ENCODE measurements at places on chromosomes 16 and 17. TPM values are rescaled to one million over a fixed set of nuclear protein-coding genes. Genes with fewer than 3 reads are reported as not detected.

Gene KRT24
- total RNA-seq = not detected

Gene ABCC6
- 1.5 TPM for total RNA-seq

Gene HS3ST3A1
- total RNA-seq = not detected

Gene SLFN14
- not detected for total RNA-seq

Gene TADA2A
- 13.1 TPM for total RNA-seq

Gene TEX19
- total RNA-seq = 0.43 TPM

Gene SIRT7
- 42.5 TPM for total RNA-seq

Gene PLCG2
- total RNA-seq = 4.5 TPM

Gene PPY
- total RNA-seq = not detected

Gene SEZ6L2
- 20.5 TPM for total RNA-seq

Gene C16orf96
- not detected for total RNA-seq

Gene CCL18
- total RNA-seq = not detected

Gene TSPAN10
- 5.2 TPM for total RNA-seq

Gene CD68
- 39.7 TPM for total RNA-seq

Gene PPP1R27
- not detected for total RNA-seq

Gene HCRT
- not detected for total RNA-seq

Gene CDH15
- total RNA-seq = not detected

Gene ALDOA
- total RNA-seq = 2,015 TPM

Gene ARHGDIG
- 2.9 TPM for total RNA-seq

Gene GNAO1
- total RNA-seq = 0.51 TPM

Gene TMEM235
- total RNA-seq = not detected

Gene TBX6
- 0.14 TPM for total RNA-seq

Gene RRAD
- 12.1 TPM for total RNA-seq

Gene CPNE7
- 63.9 TPM for total RNA-seq

Gene LGALS9C
- total RNA-seq = not detected

Gene C17orf78
- total RNA-seq = not detected

Gene EVPLL
- 0.06 TPM for total RNA-seq

Gene MPG
- 77.2 TPM for total RNA-seq

Gene CCL5
- 1.5 TPM for total RNA-seq

Gene EMC6
- total RNA-seq = 164 TPM

Gene SRCIN1
- 2.9 TPM for total RNA-seq

Gene KRTAP9-2
- not detected for total RNA-seq

Gene ADORA2B
- 15.8 TPM for total RNA-seq

Gene ANKS4B
- 0.09 TPM for total RNA-seq

Gene SNAI3
- not detected for total RNA-seq

Gene CNGB1
- total RNA-seq = 0.07 TPM

Gene ASPA
- total RNA-seq = not detected

Gene TNFRSF17
- not detected for total RNA-seq

Gene NKD1
- 0.54 TPM for total RNA-seq

Gene ST3GAL2
- 27.2 TPM for total RNA-seq

Gene PLLP
- 1.3 TPM for total RNA-seq
